ENCODE measurements at places on chromosomes 2 and 18.

- DNase-seq, result no peak
Measured at GRCh38 chr2:79370976-79371538, 141.8 kb upstream of the CTNNA2 start.

GRCh38 chr2:144430722-144431391 lies 89.1 kb downstream of the ZEB2 start:
- no peak for DNase-seq

- no peak for DNase-seq
Measured at GRCh38 chr2:171018522-171018921, 89.5 kb downstream of the GORASP2 start.

GRCh38 chr2:229032608-229033234 lies 238.4 kb downstream of the PID1 start:
- DNase-seq, result no peak

DNA sequence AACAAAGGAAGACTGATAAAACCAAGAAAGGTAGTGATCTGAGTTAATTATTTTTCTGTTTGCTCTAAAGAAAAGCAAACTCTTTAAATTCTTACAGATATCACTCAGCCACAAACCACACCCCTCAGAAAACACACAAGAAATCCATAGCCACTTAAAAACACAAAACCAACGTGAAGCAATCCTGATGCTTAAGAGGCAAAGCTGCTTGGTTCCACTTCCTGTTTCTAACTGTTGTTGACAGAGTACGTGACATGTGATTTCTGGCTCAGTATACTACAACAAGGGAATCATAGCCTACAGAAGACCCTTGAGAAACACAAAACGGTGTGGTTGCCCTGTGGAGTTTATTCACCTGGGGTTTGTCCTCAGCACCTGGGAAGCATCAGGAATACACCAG lies 240.9 kb upstream of the APCDD1 start:
- DNase-seq, result no peak

GRCh38 chr2:112588611-112589045 lies 4.2 kb downstream of the CHCHD5 start:
- no peak for DNase-seq

DNA sequence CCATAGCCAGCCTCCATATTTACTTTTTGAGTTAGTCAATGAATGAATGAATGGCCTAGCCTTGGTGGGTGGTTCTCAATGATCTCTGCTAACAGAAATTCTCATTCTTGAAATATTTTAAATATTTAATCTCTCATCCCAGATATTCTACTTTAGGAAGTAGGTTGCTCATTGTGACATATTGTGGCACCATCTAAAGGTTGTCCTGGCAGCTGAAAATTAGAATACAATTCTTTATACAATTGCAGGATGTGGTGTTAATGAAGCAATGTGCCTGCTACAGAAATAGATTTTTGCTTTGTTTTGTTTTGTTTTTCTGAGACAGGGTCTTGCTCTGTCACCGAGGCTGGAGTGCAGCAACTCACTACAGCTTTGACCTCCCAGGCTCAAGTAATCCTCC lies 35.8 kb downstream of the SCG2 start:
- DNase-seq, result no peak

- no peak for DNase-seq
Measured at GRCh38 chr2:78768016-78768415, 257.5 kb upstream of the REG3G start.

- DNase-seq, result no peak
Measured at GRCh38 chr2:48356701-48357325, 173.1 kb upstream of the STON1 start.

GRCh38 chr2:96533292-96534073 lies 3.1 kb upstream of the ARID5A start:
- DNase-seq, result peak; percentile 86

GRCh38 chr2:205094031-205094430 lies 548.8 kb downstream of the PARD3B start:
- no peak for DNase-seq

GRCh38 chr2:12167525-12168317 lies 421.3 kb downstream of the LPIN1 start:
- no peak for DNase-seq

DNA sequence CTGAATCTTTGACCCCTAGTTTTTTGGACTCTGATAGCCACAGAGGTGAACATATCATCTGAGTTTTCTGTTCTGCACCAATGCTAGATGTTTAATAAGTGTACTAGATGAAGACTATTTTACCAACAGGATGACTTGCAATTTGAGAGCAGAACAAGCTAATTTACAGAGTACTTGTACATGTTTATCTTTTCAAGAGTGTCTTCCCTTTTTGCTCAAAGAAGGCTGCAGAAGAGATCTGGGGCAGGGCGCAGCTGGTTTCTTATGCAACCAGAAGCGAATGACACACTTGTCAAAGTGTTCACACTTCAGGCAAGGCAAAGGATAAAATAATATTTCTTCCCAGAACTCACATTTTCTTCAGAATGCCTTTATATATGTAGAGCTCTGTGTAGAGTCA lies 86.0 kb downstream of the VWA3B start:
- no peak for DNase-seq

- DNase-seq, result no peak
Measured at GRCh38 chr2:134078354-134078753, 175.5 kb upstream of the MGAT5 start.

- no peak for DNase-seq
Measured at GRCh38 chr18:35747894-35748472, 166.4 kb downstream of the GALNT1 start.

DNA sequence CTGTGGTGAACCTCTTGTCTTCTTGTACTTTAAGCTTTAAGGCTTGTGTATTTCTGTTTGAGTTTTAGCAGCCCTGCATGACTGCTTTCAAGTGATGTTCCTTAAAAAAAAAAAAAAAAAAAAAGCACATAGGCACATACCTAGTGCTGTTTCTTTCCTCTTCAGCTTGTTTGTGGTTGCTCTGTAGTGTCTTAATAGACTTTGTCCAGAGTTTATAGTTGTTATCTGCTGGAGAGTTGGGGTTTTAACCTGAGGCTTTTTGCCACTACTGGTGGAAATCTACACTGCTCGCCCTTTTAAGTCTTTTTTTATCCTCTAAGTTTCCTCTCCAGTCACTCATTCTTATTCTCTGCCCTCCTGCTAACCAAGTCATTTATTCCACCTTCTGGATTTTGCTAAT lies 34.5 kb downstream of the AGFG1 start:
- DNase-seq, result no peak

DNA sequence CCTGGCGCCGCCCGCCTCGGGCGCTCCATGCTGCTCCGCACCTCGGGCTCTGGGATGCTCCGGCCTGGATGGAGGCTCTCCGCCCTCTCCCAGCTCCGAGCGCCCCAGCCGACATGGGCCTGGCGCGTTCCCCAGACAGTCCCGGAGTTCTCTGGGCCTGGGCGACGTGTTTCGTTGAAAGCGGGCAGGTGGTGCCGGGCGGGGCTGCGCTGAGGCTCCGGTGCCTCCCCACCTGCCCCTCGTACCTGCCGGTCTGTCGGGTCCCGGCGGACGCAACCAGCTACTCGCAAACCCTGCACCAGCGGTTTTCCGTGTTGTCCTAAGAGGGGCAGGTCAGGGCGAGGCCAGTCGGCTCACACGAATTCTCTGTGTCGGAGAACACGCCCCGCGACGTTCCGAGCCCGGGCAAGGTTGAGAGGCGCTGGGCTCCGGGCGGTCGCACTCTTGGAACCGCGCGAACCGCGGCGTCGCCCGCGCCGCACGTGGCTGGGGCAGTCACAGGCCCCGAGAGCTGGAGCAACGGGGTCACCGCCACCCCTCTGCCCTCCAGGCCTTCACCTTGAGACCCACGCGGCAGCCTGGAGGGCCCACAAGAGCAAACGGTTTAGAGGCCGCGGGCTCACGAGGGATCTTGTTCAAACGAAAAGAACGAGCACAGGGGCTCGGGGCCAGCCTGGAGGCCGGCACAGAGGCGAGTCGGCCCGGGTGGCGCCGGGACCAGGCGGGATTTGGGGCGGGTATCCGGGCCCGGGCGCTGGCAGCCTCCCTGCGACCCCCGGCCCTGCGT lies 4.2 kb upstream of the SIX2 start:
- DNase-seq, result no peak

DNA sequence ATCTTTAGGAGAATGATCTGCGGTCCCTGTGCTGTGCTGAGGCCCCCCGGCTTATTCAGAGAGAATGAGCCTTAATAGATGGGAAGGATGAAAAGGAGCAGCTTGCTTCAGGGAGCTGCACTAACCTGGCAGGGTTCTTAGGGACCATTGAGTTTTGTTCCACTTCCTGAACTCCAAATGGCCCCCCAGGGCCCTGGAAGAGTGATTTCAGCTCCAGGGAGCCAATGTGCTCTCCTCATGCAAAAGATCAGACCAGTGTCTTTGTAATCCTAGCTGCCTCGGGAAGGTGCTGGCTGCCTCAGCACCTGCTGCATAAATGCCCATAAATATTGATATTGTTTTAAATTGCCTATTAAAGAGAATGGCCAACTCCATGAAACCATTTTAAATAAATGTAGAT lies 210.2 kb downstream of the NCK2 start:
- DNase-seq, result no peak

GRCh38 chr2:10238396-10238795 lies 64.3 kb upstream of the HPCAL1 start:
- DNase-seq, result no peak

- DNase-seq, result no peak
Measured at GRCh38 chr18:59518705-59519104, 159.6 kb upstream of the LMAN1 start.

GRCh38 chr2:189592353-189592984 lies 11.9 kb upstream of the SLC40A1 start:
- no peak for DNase-seq

Measured in ureter (tissue), 1 donor.